ENCODE measurements at places on chromosomes 4 and X.

GRCh38 chr4:173879509-173879908 lies 349.5 kb upstream of the HAND2 start:
- no peak for DNase-seq

DNA sequence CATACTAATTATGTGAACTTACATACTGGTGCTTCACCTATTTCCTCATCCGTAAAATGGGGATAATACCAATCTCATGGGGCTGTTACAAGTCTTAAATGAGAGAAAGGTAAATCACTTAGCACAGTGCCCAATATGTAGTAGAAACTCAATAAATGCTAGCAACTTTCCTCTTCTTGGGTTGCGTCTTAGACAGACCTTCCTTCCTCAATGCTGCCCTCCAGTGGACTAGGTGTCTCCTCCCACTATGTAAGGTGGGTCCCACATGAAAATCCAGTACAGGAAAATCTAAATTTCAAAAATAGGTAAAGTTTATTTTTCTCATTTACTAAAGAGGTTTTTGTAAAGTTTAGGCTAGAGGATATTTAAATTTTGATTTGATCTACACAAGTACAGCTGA lies 20.6 kb downstream of the ZDHHC9 start:
- peak; percentile 9 for DNase-seq

DNA sequence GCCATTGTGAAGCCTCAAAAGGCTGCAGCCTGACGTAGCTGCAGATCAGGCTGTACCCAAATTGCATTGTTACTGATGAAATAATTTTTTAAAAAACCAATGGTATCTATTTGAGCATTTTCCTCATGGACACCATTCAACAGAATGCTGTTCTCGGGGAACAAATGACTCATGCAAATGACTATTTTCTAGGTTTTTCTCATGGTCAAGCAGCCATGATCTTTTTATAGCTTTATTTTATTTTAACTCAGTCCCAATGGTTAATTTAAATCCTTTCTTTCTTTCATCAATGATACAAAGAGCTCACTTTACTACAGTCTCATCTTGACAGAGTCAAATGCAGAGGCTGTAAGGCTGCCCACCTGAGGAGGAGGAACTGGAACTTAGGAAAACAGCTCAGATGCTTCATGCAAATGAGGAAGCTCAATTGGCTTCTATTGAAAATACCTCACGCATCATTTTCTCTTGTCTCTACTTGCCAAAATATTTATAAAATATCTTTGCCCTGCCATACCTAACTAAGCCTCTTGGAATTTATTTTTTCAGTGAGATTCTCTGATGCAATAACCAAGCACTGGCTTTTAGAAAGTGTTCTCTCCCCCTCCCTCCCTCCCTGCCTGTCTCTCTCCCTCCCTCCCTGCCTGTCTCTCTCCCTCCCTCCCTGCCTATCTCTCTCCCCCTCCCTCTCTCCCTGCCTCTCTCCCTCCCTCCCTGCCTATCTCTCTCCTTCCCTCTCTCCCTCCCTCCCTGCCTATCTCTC lies 81.0 kb downstream of the SORBS2 start:
- no peak for DNase-seq

DNA sequence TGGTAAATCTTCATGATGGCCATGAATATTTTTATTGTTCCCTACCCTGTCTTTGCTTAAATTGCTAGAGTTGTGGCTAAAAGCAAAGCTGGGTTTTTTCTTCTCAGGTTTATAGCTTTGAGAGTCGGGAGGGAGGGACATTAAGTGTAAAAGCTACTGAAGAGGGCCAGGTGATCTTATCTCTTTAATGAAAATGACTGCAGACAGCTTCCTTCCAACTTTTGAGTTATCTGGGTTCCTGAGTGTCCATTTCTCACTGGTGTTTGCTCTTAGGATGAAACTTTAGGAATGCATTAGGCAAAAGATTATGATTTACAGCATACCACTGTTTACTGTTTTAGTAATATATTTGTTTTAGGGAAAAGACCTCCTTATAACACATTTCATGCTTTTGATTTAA lies 187.7 kb downstream of the SHROOM3 start:
- no peak for DNase-seq

GRCh38 chr4:113826421-113826820 lies 64.9 kb upstream of the CAMK2D start:
- no peak for DNase-seq

DNA sequence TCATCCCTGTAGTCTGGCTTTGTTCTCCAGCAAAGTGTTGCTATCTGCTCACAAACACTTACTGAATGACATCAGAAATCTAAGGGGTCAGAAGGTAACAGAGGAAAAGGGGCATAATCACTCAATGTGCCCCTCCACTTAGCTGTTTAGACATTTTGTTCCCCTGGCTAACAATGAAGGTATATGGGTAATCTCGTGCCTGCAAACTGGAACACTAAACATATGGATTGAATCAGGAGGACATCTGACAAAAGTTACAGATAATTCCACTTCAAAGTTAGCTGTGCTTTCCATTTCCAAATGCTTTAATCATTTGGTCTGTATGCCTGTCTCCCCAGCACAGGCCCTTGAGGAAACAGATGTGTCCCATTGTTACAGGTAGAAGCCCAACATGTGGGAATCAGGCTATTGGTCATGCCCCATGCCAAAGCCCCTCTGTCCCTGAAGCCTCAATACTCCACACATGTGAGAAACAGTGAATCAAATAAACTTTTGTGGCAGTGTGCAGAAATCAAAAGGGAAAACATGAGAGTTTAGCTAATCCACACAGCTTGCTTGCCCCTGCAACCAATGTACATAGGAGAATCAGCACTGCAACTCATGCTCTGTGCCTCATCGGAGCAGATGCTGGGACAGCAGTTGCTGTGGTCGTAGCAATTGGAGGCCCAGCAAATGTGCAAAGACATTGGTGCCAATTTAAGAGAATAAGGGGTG lies 111.7 kb downstream of the RNF150 start:
- peak; percentile 89 for DNase-seq

GRCh38 chrX:133958997-133959688 lies 26.3 kb downstream of the GPC3 start:
- DNase-seq, result no peak

DNA sequence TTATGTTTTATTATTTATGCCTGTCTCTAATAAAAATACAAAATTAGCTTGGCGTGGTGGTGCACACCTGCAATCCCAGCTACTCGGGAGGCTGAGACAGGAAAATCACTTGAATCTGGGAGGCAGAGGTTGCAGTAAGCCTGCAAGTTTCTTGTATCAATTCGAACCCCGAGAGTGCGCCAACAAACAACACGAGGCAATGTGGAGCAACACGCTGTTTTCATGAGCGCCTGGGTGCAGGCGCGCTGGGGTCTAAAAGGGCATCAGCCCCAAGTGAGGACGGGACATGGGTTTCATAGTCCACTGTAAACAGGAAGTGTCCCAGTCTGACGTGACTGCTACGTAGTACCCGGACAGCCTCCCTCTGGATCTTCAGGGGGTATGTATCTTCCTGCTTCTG lies 1634.6 kb upstream of the AGA start:
- no peak for DNase-seq

DNA sequence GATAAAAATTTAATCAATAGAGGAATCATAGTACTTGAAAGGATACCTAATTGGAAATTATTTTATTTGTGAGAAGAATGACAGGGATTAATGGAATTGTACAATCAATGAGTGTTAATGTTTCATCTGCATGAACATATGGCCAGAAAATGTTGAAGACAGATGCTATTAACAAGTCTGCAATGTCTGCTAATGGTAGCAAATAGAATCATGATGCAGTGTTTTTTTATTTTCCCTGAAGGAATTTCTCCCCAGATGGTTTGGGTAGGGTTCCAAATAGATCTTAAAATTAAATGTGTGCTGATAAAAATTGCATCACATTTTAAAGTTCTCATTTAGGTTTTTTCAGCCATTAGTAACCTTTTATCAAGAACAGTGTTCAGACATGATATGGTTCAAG lies 291.3 kb upstream of the TRAM1L1 start:
- DNase-seq, result peak; percentile 65

GRCh38 chr4:184950926-184951325 lies 67.4 kb upstream of the HELT start:
- DNase-seq, result no peak

- DNase-seq, result no peak
These were observed 69.1 kb upstream of the HPGD start for GRCh38 chr4:174591243-174592021.

DNA sequence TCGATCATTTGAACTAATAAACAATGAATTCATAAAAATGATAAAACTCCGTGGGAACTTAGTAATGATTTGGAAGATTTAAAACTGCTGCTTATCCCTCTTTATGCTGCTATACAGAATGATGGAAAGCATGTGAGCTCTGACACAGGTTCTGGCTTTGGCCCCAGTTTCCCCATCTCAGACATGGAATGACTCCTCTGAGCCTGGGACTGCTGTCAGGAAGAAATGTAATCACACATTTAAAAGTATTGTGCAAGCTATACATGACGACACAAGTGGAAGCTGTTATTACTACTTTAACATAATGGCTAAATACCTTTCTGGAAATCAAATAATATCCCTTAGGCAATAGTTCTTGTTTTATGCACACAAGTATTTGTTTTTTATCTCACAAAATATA lies 161.7 kb downstream of the DCHS2 start:
- DNase-seq, result no peak

DNA sequence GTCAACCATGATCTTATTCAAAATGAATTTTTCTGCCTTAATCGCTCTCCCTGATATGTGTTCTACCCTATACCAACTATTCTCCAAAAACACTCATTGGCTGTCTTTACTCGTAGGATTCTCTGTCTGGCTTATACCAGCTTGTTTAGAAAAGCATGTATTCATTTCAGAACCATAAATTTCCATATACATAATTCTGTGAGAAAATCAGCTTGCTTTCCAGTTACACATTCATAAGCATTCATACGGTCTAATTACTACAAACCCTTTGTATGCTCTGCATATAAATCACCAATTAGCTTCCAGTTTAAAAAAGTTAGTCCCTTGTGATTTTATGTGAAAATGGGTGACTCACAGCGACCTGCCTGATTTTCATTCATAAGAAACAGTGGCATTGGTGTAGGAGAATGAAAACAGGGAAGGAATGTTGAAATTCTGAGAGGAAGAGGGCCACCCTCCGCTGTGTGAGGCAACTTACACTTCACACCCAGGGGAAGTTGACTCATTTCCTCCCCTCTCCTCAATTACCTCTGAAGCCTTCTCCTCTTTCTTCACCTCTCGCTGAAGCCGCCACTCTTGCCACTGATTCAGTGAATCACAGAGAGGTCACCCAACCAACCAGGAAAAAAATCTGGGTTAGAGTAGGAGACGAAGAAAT lies 63.3 kb downstream of the MEPE start:
- DNase-seq, result no peak

DNA sequence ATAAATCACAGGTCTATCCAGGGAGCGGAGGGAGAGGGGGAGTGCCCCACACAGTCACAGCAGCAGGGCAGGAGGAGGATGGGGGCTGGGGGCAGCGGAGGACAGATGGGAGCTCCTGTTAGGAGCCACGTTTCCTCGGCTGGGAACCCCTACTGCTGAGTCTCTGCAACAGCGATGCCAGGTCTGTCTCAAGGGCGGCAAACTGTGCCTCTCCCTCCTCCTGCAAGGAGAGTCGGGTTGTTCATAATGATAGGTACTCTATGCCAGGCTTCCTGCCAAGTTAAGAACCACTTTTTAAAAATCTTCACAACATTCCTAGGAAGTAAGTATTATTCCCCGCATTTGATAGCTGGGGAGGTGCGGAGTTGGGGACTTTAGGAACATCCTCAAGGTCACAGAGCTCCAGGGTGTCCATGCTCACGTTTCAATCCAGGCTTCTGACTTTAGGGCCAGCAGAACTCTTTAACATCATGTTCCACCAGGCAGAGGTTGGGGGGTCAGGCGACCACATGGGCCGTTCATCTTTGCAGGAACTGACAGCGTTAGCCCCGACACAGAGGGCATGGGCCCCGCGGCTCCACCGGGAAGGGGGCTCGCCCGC lies 98.3 kb upstream of the MAML3 start:
- DNase-seq, result peak; percentile 82

DNA sequence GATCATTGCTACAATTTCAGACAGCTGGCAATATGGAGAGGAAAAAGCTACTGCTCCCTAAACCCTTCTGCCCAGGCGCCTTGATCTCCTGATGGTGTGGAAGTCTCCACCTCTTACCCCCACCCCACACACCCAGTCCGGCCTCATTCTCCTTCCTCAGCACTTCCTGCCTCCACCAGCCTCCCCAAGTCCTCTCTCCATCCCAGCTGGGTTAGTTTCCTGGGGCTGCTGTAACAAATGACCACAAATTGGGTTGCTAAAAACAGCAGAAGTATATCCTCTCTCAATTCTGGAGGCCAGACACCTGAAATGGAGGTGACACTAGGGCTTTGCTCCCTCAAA lies 1.1 kb upstream of the CCNQ start:
- no peak for DNase-seq

DNA sequence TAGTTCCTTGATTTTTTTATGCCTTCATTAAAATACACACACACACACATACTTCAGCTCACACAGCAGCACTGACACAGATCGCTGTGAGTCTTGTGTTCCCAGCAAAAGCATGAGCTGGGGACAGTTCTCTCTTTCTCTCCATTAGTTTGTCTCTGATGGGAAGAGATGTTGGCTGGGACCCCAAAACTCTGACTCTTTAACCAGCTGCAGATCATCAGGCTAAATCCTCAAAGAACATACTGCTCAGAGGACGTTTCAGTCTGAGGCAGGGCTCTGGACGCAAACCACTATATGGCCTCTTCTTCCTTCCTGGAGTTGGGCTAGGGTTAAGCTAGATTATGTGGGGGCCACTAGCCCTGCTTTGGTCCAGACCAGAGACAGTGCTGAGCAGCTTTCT lies 109.6 kb downstream of the NHSL2 start:
- DNase-seq, result no peak

GRCh38 chrX:39714471-39714870 lies 383.3 kb downstream of the BCOR start:
- DNase-seq, result no peak

DNA sequence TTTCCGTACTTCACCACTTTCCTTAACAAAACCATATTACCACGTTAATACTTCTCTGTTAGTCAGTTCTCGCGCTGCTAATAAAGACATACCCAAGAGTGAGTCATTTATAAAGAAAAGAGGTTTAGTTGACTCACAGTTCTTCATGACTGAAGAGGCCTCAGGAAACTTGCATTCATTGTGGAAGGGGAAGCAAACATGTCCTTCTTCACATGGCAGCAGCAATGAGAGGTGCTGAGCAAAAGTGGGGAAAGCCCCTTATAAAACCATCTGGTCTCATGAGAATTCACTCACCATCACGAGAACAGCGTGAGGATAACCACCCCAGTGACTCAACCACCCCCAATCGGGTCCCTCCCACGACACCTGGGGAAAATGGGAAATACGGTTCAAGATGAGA lies 289.8 kb upstream of the CLNK start:
- DNase-seq, result no peak

- DNase-seq, result peak; percentile 28
These were observed 107.3 kb downstream of the AMMECR1 start for GRCh38 chrX:110210417-110211139.

GRCh38 chrX:68261060-68261672 lies 172.1 kb downstream of the OPHN1 start:
- DNase-seq, result no peak

- no peak for DNase-seq
These were observed 346.6 kb downstream of the OPHN1 start for GRCh38 chrX:68086709-68087108.
